ENCODE measurements at places on chromosomes 3 and 15.

DNA sequence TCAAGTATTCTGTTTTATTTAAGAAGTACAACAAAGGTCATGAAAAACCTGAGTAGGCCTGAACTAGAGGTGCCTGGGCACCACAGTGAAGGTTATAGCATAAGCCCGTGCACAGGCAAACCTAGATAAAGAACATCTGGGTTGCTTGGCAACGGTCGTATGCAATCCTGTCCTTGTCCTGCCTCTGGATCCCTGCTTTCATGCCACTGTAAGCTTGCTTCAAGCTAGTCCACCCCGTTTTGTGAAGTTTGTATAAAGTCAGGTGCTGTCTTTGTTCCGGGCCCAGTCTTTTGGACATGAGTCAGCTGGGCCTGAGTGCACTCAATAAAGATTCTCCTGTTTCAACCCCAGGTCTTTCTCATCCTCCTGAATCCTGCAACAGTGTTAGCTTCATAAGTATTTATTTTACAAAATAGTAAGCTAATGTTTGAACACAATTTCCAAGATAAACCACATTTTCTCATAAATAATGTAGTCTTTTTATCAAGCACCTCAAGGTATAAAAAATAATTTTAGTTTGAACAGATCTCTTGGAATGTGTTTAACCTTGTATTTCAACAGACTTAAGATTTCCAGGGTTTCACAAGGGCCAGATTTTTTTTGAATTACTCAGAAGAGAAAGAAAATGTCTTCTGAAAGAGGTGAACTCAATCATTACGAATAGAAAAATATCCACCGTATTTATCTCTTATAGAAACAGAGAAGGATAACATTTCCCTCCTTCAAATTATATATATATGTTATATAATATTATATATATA, 14.3 kb upstream of the SLC9C1 start:
- DNase-seq = peak; percentile 30

DNA sequence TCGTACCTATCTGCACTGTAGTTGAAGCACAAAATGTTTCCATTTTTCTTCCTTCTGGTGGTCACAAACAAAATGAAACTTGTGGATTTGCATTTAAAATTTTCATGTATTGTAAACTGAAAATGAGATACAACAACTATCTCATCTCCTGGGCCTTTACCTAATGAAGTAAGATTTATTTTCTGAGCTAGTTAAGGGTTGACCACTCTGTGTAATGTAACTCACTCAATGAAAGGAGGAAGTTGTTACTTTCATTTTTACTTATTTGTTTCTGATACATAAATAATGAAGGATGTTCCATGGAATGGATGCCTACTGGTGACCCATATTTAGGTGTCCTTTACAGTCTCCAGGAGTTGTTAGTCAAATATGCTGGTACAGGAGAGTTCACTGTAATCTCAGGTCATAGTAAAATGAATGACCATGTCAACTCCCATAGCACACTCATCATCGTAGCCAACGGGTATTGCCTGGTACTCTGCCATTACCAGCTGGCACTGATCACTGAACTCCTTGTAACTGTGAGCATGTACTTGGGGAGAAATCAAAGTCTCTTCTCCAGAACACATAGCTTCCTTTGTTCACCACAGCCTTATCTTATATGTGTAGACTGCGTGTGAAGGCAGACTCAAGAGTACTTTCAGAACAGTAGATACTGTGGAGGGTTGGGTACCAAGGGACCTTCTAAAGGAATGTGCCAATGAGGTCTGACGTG, 474.2 kb upstream of the ROBO2 start:
- DNase-seq = no peak

DNA sequence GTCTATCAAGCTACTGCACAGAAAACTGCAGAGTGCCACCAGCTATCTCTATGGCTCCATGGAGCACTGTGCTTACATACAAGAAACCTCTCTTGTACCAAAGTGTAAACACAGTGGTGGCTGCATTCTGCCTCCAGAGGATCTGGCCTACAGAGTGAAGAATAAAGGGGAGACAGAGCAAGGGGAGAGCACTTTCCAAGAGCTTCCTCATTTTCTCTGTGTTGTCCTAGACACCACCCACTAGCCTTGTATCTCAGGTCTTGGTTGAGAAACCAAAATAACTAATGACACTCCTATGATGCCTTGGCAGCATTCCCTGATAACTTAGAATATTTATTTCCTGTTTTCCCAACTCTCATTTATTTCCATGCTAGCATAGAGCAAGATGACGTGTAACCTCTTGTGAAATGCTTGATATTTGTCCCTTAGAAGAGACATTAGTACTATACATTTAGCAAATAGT, 56.9 kb upstream of the PHLDB2 start:
- DNase-seq = no peak

- DNase-seq = no peak
Observed at GRCh38 chr3:62585861-62586260, 212.5 kb upstream of the FEZF2 start.

- no peak for DNase-seq
Observed at GRCh38 chr15:67173005-67173404, 81.5 kb downstream of the AAGAB start.

- no peak for DNase-seq
Observed at GRCh38 chr3:117695321-117695720, 985.7 kb downstream of the TUSC7 start.

GRCh38 chr3:33089515-33089914, 7.4 kb downstream of the GLB1 start:
- no peak for DNase-seq

DNA sequence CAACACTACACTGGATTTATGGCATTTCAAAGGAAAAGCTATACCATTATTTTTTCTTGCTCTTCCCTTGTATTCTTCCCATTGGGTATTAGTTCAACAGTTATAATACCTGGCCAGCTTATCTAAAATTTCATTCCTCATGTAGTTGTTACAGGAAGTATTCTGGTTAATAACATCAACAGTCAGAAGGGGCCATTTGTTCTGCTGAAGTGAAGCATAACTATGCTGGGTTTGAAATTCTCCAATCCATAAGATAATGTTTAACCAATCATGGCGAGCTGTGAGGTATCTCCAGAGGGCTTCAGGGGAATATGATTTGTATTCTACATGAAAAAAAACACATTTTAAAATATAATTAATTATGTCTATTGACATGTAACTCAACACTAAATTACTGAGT, 43.4 kb downstream of the SPG11 start:
- DNase-seq = no peak

DNA sequence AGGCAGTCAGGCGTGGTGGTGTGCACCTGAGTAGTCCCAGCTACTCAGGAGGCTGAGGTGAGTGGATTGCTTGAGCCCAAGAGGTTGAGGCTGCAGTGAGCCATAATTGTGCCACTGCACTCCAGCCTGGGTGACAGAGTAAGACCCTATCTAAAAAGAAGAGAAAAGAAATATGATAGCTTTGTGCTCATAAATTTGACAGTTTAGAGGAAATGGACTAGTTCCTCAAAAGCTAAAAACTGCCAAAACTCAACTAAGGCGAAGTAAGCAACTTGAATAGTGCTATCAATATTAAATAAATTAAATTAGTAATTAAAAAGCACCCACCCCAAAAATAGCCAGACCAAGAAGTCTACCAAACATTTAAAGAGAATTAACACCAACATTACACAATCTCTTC, 24.5 kb upstream of the SLC15A2 start:
- no peak for DNase-seq

DNA sequence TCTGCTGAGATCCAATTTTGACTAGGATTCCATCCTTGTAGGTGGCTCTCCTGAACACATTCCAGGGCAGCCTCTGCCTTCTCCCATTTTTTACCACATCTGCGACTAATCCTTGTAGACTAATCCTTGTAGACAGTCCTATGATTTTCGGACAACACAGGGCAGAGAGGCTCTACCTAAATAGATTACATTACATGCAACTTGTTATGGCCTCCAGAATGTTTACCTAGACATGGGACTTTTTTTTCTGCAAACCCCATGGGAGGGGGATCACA, 239.3 kb upstream of the WNT5A start:
- no peak for DNase-seq

GRCh38 chr3:73098873-73099272, 37.4 kb downstream of the EBLN2 start:
- DNase-seq = no peak

DNA sequence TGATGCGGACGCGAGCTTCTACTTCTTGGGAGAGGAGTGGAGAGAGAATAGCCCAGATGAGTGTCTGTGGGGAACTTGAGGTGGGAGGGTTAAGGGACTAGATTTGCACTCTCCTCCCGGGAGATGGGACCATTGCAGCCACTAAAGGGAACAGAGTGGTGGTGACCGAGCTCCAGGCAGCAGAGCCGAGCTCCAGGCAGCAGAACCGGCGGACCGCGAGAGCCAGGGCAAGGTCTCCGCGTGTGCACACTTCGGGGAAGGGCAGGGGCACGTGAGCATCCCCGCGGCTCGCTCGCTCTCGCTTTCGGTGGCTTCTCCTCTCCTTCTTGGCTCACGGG, 1.1 kb downstream of the IGDCC3 start:
- no peak for DNase-seq

GRCh38 chr15:94029495-94029894, 201.9 kb upstream of the MCTP2 start:
- DNase-seq = no peak

- no peak for DNase-seq
Observed at GRCh38 chr3:187746059-187746441, 782 bp upstream of the BCL6 start.

GRCh38 chr3:45665101-45665572, 24.1 kb upstream of the SACM1L start:
- no peak for DNase-seq

GRCh38 chr3:190119461-190120268, 1.0 kb downstream of the P3H2 start:
- DNase-seq = no peak

- DNase-seq = no peak
Observed at GRCh38 chr3:70728311-70728710, 415.9 kb upstream of the MDFIC2 start.

GRCh38 chr3:77524463-77524862, 484.6 kb downstream of the ROBO2 start:
- no peak for DNase-seq

- DNase-seq = no peak
Observed at GRCh38 chr3:151016478-151016795, 43.9 kb upstream of the CLRN1 start.

DNA sequence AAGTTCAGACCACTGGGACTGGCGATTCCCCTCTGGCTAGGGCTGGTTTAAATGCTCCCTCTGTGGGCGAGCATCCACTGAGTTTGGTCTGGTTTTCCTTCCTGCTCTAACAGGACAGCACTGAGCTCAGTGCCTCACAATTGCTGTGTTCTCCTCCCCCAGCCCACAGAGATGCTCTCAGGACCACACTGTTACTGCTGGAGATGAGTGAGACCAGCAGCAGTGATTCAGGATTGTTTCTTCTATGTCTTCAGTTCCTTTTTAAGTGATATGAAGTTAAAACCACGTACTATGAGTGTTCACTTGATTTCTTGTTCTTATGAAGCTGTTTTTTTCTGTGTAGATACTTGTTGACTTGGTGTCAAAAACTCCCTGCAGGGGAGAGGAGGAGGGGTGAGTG, 180.4 kb upstream of the COL8A1 start:
- DNase-seq = no peak

DNA sequence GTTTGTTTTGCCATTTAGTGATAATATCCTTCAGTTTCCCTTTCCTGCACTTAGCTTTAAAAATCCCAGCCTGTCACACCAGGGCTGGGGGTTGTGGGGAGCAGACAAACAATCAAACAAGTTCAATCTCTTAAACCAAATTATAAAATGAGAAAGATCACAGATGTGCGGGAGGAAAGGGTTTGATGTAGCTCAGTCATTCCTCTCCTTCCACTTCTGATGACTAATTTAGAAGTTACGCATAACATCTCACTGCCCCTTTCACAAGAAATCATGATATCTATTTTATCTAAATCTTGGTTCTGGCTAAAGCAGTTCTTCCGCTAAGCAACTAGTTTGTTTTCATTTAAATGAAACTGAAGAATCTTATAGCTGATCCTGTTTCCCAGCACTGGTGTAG, 34.1 kb upstream of the ATG7 start:
- no peak for DNase-seq

DNA sequence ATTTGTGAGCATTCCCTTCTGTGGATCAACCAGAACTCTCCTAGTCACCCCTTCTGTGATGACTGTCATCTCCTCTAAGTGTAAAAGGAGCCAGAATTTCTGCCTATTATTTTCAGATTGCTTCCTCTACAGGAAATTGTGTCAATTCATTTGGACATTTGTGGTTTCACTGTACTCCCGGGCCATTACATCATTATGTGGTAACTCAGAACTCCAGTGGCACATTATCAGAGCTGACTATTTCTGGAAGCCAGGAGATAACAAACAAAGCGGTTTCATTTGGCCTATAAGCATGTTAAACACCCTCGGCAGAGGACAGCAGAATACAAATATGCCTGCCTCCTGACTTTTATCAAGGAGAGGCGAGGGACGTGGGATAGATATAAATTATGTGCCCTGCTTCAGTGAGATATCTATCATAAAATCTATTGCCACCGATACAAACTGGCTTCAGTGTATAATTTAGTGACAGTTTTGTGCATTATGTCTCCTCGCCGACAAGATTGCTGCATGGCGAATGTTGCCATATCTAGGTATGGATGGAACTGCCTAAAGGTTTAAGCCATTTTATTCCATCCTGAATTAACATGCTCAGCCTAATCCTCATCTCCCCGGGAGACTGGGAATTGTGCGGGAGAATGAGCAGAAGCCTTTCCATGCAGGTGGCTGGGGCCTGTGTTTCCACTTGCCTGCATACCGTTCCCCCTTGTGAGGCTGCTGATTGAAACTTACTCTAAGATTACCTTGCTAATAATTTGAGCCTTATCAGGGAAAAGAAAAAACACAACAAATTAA, 193.4 kb upstream of the SEMA6D start:
- DNase-seq = no peak

DNA sequence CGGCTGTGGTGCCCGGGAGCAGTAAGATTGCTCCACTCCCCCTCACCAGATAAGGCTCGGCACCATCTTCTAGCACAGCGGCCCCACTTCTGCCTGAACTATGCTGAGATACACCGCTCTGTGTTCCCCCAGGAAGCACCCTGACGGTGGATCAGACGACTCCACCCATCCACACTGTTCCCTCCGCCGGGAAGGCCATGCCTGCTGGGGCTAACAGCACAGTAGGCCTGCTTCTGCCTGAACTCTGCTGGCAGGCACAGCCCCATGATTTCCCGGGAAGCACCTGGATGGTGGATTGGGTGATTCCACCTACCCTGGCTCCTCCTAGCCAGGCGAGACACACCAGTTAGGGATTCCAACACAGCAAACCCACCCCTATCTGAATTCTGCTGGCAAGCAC, 36.3 kb upstream of the PPM1L start:
- DNase-seq = no peak

GRCh38 chr3:54900838-54901591, 26.8 kb downstream of the LRTM1 start:
- no peak for DNase-seq

All from neural crest cell (in vitro differentiated cells).